Renal pelvis (tissue), 12 donors: ENCODE measurements at places on chromosomes 5 and 9. TPM values are rescaled to one million over a fixed set of nuclear protein-coding genes. Genes with fewer than 3 reads are reported as not detected.

Gene ADAMTS2
- polyA plus RNA-seq: 10.6 TPM

Gene PCDHGA7
- 2.5 TPM for polyA plus RNA-seq

Gene FSD1L
- 8.0 TPM for polyA plus RNA-seq

Gene TRIM36
- polyA plus RNA-seq: 2.3 TPM

Gene BNC2
- 10.5 TPM for polyA plus RNA-seq

Gene SPATA31D4
- polyA plus RNA-seq: not detected

Gene PRRT1B
- 1.5 TPM for polyA plus RNA-seq

Gene GDF9
- 2.2 TPM for polyA plus RNA-seq

Gene S1PR3
- 47.1 TPM for polyA plus RNA-seq

Gene EIF4E1B
- polyA plus RNA-seq: 0.04 TPM

Gene CDO1
- 24.5 TPM for polyA plus RNA-seq

Gene FAM169A
- 18.2 TPM for polyA plus RNA-seq

Gene LARP1
- 158 TPM for polyA plus RNA-seq

Gene TAL2
- polyA plus RNA-seq: 1.6 TPM

Gene PIGO
- polyA plus RNA-seq: 33.0 TPM

Gene ADGRV1
- polyA plus RNA-seq: 15.4 TPM

Gene DIAPH1
- polyA plus RNA-seq: 70.6 TPM

Gene PDGFRB
- 137 TPM for polyA plus RNA-seq

Gene RFX3
- polyA plus RNA-seq: 21.3 TPM

Gene ZNF366
- polyA plus RNA-seq: 4.1 TPM

Gene CDHR2
- 25.0 TPM for polyA plus RNA-seq

Gene ASS1
- 329 TPM for polyA plus RNA-seq

Gene GOLGA1
- 15.3 TPM for polyA plus RNA-seq

Gene PCDH12
- 15.7 TPM for polyA plus RNA-seq

Gene PHF24
- 0.13 TPM for polyA plus RNA-seq

Gene TMC1
- polyA plus RNA-seq: 1.2 TPM

Gene APBA1
- 16.9 TPM for polyA plus RNA-seq

Gene KCNT1
- 0.09 TPM for polyA plus RNA-seq

Gene SLC1A1
- polyA plus RNA-seq: 18.2 TPM

Gene GADD45G
- polyA plus RNA-seq: 4.1 TPM

Gene DELE1
- polyA plus RNA-seq: 142 TPM

Gene C9orf50
- polyA plus RNA-seq: 1.2 TPM

Gene LHX2
- 0.21 TPM for polyA plus RNA-seq

Gene ACOT12
- 0.99 TPM for polyA plus RNA-seq

Gene HMGCR
- 84.6 TPM for polyA plus RNA-seq
